ENCODE measurements at places on chromosomes 4 and X.

- no peak for DNase-seq
Measured at GRCh38 chr4:153039542-153040185, 103.5 kb downstream of the FHDC1 start.

- peak; percentile 33 for DNase-seq
Measured at GRCh38 chr4:41024556-41025491, 189.5 kb downstream of the APBB2 start.

GRCh38 chr4:118389721-118390120, 36.9 kb upstream of the PRSS12 start:
- no peak for DNase-seq

GRCh38 chr4:52813546-52813945, 48.6 kb upstream of the RASL11B start:
- DNase-seq: no peak

GRCh38 chr4:71402616-71403015, 63.8 kb downstream of the SLC4A4 start:
- DNase-seq: no peak
